ENCODE measurements at places on chromosomes 11 and 22.
A peak's percentile ranks its signal among the peaks of the same experiment; 100 is the strongest.

DNA sequence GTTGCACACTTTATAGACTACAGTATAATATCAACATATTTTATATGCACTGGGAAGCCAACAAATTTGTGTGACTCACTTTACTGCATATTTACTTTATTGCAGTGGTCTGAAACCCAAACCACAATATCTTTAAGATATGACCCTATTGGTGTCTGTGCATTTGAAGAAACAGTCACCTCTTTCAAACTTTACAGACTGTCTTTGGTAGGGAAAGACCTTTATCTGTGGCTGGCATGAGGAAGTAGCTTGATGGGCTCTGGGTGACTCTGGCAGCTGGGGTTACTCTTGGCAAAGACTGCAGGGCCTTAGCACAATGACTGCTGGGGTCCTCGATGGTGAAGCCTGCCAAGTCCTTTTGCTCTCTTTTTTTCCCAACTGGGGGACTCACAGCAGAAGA, 21.3 kb upstream of the ABTB2 start:
- DNase-seq: peak; percentile 88

- DNase-seq: no peak
Measured at GRCh38 chr11:129428557-129428956, 52.9 kb downstream of the BARX2 start.

DNA sequence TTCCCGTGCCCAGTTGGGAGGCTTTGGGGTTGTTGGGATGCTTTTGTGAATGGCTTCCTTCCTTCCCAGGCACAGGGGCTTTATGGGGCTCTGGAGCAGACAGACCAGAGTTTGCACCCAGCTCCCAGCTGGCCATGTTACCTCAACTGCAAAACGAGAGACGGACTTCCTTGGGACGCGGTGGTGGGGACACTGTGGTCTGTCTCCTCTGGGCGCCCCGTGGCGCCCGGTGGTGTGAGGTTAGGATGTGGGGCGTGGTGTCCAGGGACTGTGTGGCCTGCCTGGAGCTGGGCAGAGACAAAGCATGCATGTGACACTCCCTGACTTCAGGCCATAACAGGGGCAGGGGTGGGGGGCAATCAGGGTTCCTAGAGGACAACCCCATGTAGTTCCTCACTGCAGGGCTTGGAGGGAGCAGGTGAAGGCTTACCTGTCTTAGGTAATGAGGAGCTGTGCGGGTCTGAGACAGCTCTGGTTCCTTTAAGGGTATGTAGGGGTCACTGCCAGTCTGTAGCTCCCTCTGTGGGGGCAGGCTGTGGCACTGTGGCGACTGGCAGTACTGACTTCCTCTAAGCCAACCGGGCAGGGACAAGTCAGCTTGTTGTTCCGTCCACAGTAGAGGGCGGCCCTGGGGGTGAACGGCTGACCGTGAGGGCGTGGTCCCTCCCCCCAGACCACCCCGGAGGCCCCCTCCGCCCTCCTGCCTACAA, 14.4 kb downstream of the KCNQ1 start:
- DNase-seq: no peak

- DNase-seq: no peak
Measured at GRCh38 chr11:6724013-6724412, 40.9 kb upstream of the MRPL17 start.

GRCh38 chr11:78268591-78269410, 80.1 kb downstream of the USP35 start:
- no peak for DNase-seq

- DNase-seq: no peak
Measured at GRCh38 chr22:27250886-27251285, 550.7 kb downstream of the MN1 start.

DNA sequence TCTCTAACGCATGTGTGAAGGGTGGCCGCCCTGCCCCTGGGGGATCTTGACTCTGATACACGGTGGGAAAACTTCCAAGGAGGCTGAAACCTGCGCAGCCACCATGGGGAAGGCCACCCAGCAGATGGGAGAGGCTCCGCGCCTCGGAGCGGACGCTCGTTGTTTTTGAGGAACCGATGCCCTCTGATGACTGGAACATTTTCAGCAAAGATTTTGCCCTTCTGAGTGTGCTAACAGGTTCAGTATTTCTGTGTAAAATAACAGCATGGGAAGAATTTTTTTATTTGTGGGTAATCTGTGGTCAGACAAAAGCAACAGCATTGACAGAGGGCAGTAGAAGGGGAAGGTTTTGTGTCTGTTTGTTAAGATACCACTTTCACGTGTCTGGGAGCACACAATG, 16.7 kb downstream of the MB start:
- no peak for DNase-seq

- DNase-seq: no peak
Measured at GRCh38 chr11:77111277-77111676, 8.6 kb downstream of the OMP start.

DNA sequence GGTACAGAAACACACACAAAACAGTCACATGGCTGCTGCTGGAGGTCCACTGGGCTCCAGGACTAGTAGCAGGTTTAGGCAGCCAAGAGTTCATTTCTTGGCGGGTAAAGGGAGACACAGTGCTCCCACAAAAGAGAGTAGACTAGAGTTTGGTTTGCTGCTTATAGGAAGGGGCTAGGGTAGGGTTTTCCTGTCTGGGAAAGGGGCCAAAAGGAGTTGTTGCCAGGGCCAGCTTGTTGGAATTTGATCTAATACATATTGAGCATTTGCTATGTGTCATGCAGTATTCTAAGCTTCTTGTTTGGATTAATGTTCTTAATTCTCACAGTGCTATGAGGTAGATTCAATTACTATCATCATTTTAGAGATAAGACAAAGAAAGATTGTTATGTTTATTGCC, 195.1 kb upstream of the PLET1 start:
- no peak for DNase-seq

DNA sequence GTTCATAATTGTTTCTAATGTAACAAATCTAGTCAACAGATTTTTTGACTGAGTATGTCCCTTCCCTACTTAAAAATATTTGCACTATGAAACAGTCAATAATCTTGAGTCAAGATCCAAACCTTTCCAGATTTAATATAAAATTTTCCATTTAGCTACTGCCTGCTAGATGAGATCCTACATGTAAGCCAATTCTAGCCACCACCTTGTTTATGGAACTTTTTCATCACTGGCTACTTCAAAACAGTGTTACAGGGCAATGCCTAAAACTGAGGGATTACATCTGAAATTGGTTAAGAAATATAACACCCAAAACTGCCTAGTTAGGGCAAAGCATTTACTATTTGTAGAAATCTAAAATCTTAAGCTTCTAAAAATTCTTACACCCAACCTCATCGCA, 10.5 kb upstream of the FUT4 start:
- no peak for DNase-seq

GRCh38 chr11:13073119-13073981, 64.2 kb downstream of the RASSF10 start:
- DNase-seq: no peak

- no peak for DNase-seq
Measured at GRCh38 chr11:40255457-40255856, 1204.0 kb downstream of the LRRC4C start.

DNA sequence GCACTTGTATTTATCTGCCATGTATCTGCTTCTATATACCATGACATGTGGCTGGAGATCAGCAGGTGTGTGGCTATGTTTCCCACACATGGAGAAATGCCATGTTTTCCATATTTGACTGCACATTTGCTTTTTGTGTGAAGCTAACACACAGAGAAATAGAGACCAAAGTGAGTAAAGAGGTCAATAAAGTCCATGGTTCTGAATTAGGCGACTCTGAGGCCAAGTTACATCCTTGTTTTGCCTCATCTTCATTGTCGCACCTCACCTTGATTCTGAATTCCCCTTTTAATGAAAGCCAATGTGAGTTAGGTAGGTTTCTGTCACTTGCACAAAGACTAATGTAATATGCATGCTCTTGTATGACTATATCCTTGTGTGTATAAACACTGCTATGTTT, 194.1 kb downstream of the INSC start:
- DNase-seq: no peak

GRCh38 chr11:9046481-9046880, 42.7 kb upstream of the NRIP3 start:
- DNase-seq: no peak

GRCh38 chr11:35185696-35186095, 46.7 kb downstream of the CD44 start:
- no peak for DNase-seq

GRCh38 chr11:65589444-65590239, 6.0 kb downstream of the KCNK7 start:
- DNase-seq: peak; percentile 89

GRCh38 chr11:120911943-120912342, 112.0 kb upstream of the TBCEL start:
- DNase-seq: no peak

DNA sequence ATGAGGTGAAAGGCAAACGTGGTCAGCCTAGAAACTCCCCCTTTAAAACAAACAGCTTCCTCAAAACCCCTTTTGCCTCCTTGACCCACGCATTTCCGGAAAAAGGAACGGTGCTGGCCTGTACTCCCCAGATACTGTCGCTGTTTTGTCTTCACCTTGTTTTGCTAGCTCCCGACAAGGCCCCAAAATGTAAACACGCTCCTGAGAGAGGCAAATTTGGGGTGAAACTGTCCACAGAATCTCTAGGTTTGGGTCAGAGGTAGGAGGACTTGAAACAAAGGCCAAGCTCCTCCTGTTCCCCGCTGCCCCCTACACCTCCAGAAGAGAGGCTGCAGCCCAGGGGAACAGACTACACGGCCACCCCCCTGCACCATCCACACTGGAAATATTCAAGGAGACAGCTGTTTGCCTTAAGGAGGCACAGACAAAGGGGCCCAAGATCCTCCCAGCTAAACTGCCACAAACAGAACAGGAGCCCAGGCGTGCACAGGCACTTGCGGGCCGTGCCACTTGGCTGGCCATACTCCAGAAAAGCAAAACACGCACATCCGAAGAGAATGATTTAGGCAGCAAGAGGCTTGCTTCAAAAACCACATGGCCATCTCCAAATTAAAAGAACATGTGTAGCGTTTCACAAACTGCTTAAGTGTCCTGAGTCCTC, 160.5 kb upstream of the GRK3 start:
- peak; percentile 58 for DNase-seq

DNA sequence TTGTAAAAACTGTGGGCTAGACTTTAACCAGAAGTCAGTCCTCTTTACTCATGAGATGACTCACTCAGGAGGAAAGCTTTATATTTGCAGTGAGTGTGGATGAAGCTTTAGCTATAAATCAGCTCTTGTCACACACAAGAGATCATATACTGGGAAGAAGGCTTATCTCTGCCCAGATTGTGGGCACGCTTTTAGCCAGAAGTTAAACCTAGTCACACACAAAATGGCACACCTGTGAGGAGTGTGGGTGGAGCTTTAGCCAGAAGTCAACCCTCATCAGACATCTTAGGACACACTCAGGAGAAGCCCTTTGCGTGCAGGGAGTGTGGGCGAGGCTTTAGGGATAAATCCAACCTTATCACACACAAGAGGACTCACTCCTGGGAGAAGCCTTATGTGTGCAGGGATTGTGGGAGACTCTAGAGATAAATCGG, 706.9 kb upstream of the LUZP2 start:
- DNase-seq: no peak

DNA sequence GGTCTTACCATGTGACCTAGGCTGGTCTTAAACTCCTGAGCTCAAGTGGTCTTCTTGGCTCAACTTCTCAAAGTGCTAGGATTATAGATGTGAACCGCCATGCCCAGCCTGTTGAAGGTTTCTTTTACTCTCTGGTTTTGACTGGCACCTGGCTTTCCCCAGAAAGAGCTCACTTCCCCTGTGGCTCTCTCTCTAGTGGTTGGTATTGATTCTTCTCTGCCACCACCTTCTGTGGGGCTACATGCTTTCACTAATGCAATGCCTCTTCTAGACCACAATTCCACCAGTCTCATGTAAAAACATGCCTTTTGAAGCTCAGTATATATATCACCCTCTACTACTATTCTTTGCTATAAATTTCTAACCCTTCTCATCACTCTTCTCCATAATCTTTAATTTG, 67.2 kb downstream of the CCDC83 start:
- DNase-seq: no peak

DNA sequence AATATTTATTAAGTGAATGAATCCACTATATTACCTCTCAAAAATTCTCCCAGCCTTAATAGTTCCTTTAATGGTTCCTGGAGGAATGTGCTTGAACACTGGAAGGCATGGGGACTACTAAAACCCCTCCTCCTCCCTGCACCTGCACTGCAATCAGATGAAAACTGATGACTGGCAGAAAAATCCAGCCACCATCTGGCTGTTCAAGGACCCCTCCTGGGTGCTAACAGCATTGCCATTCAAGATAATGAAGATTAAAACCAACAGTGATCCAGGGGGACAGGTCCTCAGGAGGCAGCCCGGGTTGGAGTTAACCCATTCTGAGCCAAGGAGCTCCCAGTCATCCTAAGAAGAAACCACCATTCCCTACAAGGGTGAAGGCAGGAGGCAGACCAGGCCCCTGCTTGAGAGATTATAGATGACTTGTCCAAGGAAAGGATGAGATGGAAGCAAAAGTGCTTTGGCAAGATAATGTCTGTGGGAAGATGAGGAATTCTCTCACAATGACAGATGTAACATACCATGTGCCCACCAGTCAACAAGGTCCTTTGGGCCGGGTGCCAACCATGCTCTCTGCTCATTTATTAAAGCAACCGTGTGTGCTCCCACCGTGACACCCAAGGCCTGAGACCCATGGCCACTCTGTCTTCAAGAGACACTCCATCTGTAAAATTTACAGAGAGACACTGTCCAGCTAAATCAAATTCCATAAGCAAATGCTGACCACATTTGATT, 90.6 kb downstream of the LARGE1 start:
- DNase-seq: no peak

GRCh38 chr22:37266581-37267134, 15.7 kb upstream of the CYTH4 start:
- no peak for DNase-seq

DNA sequence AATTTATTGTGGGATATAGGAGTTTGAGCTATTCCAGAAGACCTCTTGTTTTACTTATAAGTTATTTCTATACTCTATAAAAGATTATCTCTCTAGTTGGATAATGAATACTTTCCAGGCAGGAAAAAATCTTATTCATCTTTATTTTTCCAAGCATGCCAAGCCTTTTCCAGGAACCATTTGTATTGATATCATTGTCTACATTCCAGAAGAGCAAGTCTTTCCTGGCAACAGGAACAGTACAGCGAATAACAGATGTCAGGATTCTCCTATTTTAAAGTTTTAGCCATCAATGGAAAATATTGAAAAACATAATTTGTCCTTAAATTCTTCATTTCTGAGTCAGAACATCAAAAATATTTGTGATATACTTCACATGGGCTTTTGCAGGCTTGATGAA, 5.2 kb upstream of the NXPE1 start:
- DNase-seq: no peak

GRCh38 chr11:83132191-83132590, 24.7 kb upstream of the PCF11 start:
- no peak for DNase-seq

DNA sequence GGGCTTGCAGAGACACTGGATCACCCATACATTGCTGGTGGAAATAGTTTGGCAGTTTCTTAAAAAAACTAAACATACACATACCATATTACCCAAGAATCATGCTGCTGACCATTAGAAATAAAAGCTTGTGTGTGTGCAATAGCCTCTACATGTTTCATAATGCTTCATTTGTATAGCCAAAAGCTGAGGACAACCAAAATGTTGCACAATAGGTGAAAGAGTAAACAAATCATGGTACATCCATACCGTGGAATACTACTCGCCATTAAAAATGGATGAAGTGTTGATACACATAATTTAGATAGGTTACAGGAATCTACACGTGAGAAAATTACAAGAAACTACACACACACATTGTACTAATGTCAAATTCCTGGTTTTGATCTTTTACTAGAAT, 6.5 kb downstream of the KBTBD3 start:
- no peak for DNase-seq
